ENCODE measurements at places on chromosomes 6 and 20. TPM values are rescaled to one million over a fixed set of nuclear protein-coding genes. Genes with fewer than 3 reads are reported as not detected.
A peak's percentile ranks its signal among the peaks of the same experiment; 100 is the strongest.

GRCh38 chr20:35742741-35743523 is 872 bp upstream of the RBM39 start:
- peak overlapping the region; percentile 99 for H3K4me3 ChIP-seq
- H3K4me1 ChIP-seq: peaks cover 48% of the 10 kb centered on the region
- H3K27me3 ChIP-seq: no peaks in the 10 kb centered on the region
- H3K36me3 ChIP-seq: peaks cover 46% of the 10 kb centered on the region
- DNase-seq: no peak

Gene NMBR
- not detected for total RNA-seq

DNA sequence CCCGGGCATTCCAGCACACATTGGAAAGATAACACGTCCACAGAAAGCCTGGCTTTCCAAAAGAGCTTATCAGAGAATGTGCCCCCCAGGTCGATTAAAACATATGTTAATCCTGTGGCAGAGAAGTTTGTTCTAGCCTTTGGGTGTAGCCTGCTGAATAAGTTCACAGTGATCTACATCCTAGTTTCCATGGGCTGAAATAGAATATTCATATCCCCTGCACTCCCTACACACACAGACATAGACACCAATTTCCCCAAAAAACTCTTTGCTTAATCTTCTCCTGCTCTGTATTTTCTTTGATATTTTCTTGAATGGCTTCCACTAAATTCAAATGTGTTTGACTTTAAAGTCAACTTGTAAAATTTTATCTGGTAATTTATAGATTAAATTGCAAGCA is 1.6 kb downstream of the LPA start:
- no peak for DNase-seq
- H3K27ac ChIP-seq: no peak overlapping the region
- H3K4me3 ChIP-seq: no peak overlapping the region
- peaks cover 21% of the 10 kb centered on the region for H3K27me3 ChIP-seq

Gene AIF1
- total RNA-seq: 98.1 TPM

Gene FILIP1
- total RNA-seq: 0.05 TPM

DNA sequence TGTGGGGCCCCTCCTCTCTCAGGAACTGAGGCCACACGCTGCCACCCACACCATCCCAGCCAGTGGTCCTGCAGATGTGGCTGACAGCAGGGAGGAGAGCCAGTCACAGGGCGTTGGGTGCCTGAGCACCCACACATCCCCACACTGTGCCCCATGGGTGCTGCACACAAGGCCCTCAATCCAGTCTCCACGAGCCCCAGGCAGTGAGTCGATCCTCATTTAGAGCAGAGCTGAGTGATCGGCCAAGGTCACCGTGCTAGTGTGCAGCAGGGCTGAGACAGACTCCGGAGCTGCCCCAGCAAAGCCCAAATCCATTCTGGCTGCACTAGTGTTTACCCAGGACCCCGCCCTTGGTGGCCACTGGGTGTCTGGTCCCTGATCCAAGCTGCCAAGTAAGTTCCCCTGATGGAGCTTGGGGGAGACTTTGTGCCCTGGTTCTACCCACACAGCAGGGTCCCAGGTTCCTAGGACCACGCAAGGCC is 9.0 kb downstream of the C20orf203 start:
- H3K36me3 ChIP-seq: peaks cover 8% of the 10 kb centered on the region
- no peak overlapping the region for H3K4me3 ChIP-seq
- peaks cover 6% of the 10 kb centered on the region for H3K4me1 ChIP-seq
- H3K27me3 ChIP-seq: no peaks in the 10 kb centered on the region

Gene AGER
- 39.0 TPM for total RNA-seq

GRCh38 chr6:167824591-167825331 is 1.9 kb upstream of the AFDN start:
- H3K4me1 ChIP-seq: peaks cover 29% of the 10 kb centered on the region
- peaks cover 57% of the 10 kb centered on the region for H3K27me3 ChIP-seq
- DNase-seq: no peak

DNA sequence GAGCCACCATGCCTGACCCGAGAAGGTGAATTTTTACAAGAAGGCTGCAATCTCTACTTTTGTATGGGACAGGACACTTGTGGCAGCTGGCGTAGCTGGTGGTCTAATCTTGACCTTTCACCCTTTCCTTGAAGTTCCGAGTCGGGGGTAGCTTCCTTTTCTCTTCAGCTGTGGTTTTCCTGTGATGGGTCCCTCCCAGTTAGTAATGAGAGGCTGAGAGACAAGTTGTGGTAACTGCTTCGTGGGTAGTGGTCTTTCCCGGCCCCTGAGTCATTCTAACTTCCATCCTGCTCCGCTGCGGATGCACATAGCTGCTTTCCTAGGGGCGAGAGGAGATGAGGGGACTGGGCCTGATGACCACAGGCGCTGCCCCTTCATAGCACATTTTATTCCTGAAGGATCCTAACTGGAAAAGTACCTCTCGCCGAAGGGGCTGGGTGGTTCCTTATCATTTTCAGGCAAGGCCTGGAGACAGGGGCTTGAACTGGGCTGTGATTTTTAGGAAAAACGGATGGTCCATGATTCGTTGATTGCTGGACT is 3.1 kb downstream of the SYNJ2 start:
- peak overlapping the region; percentile 63 for H3K4me3 ChIP-seq
- peak; percentile 33 for DNase-seq
- peaks cover 63% of the 10 kb centered on the region for H3K4me1 ChIP-seq
- no peaks in the 10 kb centered on the region for H3K27me3 ChIP-seq

DNA sequence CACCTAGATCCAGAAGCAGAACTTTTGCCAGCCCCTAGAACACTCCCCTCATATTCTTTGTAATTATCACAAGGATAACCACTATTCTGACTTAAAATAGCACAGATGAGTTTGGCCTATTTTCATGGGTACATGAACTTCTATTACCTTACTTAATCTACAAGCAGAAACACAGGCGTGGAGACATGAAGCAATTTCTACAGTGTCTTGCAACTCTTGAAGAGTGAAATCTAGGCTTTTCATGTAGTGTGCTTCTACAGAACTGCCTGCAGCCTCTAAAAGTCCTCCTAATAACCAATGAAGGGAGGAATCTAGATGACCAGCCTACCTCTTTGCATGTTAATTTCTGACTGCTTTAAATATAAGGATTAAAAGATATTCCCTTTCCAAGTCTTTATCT is 82.7 kb downstream of the EPM2A start:
- no peaks in the 10 kb centered on the region for H3K36me3 ChIP-seq
- H3K4me3 ChIP-seq: no peak overlapping the region
- H3K27me3 ChIP-seq: no peaks in the 10 kb centered on the region
- no peak overlapping the region for H3K27ac ChIP-seq
- DNase-seq: no peak
